Lower leg skin (tissue), 4 donors: ENCODE measurements at places on chromosomes 5 and 9. TPM values are rescaled to one million over a fixed set of nuclear protein-coding genes. Genes with fewer than 3 reads are reported as not detected.

GRCh38 chr9:82777366-82777765, 285.6 kb downstream of the RASEF start:
- no peak for DNase-seq

DNA sequence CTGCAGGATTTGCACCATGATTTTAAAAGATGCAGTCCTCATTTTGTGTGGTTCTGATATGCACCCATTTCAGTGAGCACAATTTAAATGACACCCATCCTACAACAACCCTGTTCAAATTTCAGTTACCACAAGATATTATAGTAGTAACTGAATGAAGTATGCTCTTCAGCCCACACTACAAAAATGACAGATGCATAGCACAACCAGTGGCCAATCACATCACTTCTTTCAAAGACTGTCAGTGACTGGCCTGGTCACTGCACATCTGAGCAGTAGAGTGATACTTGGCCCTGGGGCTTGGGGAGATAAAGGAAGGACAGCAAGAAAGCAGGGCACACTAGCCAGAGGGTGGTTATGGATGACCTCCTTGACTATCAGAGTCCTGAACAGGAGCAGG, 19.8 kb upstream of the IFNK start:
- DNase-seq: no peak

DNA sequence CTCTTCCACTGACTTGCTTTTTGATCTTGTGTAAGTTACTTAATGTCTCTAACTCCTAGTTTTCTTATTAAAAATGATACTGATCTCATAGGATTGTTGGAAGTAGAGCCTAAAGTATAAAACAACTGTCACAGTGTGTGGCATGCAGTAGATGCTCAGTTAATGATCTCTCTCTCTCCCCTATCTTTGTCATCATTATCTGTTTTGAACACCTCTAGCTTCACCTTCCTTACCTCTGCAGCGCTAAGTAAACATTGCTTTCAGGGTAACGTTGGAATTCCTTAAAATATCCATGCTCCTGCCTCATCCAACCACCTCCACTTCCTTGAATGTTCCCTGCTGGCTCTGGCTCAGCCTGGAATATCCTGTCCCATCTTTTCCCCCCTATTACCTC, 110.4 kb downstream of the RGS3 start:
- no peak for DNase-seq

DNA sequence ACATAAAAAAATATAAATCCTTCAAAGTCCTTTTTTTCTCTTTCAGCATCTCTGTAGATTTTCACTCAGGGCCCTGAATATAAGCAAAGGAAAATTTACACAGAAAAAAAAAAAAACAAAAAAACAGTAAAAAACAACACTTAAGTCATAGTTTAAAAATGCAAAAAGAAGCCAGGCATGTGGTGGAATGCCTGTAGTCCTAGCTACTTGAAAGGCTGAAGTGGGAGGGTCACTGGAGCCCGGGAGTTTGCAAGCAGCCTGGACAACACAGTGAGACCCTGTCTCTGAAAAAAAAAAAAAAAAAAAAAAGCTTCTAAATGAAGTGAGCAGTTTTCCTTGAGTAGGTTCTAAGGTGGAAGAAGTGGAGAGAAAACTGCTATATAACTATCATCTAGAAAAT, 55.0 kb upstream of the BNC2 start:
- no peak for DNase-seq

DNA sequence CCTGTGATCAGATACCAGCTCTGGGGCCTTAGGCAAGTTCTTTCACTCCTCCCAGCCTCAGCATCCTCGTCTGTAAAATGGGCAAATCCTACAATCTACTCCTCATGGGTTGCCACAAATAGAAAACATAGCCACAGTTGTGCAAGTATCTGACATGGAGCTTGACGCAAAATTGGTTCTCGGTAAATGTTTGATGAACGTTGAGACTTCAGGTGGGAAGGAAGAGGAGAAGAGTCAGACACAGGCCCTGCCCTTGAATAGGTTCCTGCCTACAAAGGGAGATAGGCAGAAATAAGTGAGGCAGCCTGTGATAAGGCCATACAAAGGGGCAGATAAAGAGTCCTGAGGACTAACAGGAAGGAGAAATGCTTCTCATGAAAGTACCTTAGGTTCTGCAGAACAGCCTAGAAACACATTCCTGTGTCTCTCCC, 26.1 kb upstream of the CPEB4 start:
- DNase-seq: no peak

DNA sequence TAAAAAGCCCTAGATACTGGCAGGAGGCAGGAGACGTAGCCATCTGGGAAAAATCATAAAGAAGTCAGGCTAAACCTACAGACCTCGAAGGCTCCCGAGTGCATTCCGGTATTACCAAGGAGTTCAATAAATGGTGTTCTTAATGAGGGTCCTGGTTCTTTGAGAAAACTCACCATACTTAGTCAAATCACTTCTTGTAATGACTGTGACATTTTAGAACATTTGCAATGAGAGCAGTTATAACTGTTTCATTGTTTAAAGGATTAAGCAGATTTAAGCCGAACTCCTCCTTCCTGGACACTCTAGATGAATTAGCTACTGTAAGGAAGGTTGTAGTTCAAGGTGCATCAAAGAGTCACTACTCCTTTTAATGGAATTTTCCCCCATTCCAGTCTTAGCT, 67.8 kb downstream of the EFNA5 start:
- DNase-seq: no peak

DNA sequence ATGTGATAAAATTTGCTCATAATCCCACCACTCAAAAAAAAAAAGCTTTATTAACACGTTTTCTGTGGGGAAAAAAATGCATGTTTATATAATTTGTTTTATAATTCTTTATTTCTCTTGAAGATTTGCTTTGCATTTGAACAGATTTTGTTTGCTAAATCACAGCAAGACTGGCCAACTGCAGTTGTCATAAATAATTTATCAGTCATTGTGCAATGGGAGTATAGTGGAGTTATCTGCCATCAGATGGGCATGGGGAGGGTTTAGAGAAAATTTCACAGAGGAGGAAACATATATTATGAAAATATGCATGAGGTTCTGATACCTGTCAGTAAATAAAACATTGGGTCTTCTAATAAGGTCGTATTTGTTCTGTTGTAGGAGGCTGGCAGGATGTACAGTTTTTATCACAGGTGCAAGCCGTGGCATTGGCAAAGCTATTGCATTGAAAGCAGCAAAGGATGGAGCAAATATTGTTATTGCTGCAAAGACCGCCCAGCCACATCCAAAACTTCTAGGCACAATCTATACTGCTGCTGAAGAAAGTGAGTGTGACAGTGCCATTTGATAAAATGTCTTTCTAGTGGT, 23.8 kb downstream of the HSDL2 start:
- no peak for DNase-seq

DNA sequence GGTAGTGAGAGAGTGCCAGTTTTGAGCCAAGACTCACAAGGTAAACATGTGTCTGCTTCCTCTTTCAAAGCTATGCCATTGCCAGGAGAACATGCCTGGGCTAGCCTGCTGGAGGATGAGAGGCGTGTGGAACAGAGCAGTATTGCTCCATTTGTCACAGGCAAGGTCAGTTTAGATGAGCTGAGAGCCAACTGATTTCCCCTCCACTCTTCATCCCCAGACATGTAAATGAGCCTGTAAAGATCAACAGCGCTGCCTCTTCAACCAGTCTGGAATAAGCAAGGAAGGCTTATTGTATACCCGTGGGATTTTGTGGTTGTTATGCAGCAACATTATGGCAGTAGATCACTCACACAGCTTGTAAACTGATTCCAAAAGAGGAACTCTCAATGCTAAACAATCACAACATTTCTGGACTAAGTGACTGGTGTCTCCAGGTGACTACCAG, 8.2 kb upstream of the GDNF start:
- no peak for DNase-seq

DNA sequence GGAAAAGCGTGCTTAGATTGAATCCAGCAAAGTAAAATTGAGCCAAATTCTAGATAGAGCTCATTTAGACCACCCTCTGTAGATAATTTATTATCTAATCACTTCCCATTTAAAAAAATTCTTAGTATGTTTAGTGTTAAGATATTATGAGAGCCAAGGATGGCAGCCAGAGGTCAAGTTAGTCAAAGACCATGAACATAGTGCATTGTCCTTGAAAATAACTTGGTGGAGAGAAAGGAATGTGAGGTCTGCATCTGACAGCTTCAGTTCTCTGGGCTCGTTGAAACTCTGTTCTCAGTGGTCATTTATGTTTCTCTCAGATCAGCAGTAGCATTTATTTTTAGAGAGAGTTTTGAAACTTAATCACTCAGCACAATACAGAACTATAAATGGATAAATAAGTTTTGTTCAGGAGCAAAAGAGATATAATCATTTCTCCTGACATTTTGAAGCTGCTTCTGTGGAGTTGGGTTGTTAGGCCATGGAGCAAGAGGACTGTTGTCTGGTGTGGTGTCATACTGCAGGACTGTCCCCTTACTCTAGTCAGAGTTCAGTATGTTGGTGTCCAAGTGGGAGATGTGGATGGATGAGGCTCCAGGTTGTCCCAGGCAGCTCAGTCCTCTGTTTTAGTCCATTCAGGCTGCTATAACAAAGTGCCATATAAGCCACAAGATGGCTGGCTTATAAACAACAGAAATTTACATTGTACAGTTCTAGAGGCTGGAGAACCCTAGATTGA, 337.7 kb downstream of the FBXL7 start:
- DNase-seq: no peak

- no peak for DNase-seq
These were observed 217.6 kb downstream of the NDUFS4 start for GRCh38 chr5:53777864-53778618.

DNA sequence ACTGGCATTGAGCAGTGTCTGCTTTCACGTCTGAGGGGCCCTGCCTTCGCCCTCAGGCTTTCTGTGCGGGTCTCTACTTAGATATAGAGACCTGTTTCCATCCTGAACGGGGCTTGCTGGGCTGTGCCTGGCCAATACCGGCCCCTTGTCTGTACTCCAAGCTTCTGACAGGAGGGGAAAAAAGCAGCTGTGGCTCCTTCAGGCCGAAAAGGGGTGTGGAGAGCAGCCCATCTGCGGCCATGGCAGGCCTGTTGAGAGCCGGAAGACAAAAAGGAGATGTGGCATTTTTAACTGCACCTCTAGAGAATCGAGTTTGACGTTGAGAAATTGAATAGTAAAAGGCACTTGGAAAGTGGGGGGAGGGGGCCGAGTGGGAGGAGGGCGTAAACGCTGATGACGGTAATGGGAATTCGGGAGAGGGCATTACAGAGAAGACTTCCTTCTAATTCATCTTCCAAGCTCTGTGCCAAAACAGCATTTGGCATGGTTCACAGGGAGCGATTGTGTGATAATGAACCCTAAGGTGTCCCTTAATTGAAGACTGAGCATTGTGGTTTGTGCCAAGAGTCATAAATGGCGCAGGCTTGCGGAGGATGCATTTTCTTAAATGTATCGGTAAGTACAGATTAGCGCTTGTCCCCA, 25.1 kb upstream of the PRDM12 start:
- no peak for DNase-seq

DNA sequence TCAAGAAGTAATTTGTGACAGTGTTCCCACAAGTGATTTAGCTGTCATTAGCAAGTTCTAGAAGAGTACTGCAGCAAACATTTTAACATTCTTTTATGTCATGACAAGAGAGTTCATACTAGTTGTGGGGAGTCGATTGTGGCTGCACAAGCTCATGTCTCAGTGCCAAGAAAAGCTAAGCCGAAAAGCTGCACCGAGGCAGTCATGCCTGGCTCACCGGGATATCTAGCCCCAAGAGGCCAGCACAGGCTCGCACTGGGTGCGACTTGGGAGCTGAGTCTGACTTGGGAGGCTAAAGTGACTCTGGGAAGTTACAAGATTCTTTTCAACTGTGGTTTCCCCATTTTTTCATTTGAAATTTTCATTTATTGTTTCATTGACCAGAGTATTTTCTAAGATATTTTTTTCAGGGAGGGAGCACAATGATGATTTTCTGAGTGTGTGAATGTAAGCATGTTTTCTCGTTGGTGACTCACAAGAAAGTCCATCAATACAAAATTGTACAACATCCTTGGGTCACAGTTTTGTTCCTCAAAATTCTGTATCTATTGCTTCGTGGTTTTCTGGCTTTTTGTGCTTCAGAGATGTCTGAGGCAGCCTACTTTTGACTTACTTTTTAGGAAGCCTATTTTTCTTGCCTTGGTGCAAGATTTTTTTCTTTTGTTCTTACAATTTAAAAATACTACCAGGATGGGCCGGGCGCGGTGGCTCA, 18.7 kb downstream of the CAST start:
- no peak for DNase-seq

DNA sequence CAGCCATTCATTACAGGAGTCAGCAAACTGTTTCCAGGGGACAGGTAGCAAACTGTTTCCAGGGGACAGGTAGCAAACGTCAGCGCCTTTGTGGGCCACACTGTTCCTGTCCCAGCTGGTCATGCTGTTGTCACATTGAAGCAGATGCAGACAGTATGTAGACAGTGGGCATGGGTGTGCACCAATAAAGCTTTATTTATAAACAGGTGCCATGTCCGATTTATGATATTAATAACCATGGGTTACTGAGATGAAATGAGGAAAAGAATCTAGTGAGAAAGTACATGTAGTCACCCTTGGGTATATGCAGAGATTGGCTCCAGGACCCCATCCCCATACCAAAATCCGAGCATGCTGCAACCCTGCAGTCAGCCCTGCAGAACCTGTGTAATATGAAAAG, 122.5 kb downstream of the EHMT1 start:
- DNase-seq: peak; percentile 42

GRCh38 chr9:98302938-98303632, 47.6 kb upstream of the TBC1D2 start:
- no peak for DNase-seq

GRCh38 chr5:152804179-152804578, 399.1 kb upstream of the NMUR2 start:
- DNase-seq: no peak

DNA sequence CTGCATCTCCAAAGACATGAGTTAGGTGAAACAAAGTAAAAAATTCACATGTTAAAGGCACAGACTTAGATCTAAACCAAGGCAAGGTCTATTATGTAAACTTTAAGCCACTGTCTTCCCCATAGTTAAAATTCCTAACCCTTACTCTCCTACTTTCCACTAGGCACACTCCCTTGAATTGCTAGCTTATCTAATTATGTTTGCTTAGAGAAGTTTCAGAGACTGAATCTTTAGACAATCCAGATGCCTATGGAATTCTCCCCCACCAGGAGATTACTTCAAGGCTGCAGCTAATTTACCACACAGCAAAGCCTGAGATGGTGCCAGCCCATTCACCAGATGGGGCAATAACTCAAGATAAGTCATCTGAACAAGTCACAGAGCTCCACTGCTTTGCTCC, 803.1 kb upstream of the COX7C start:
- no peak for DNase-seq

The SCGB3A2 gene
- not detected for total RNA-seq

The TMC1 gene
- total RNA-seq: 0.13 TPM

The FANCG gene
- total RNA-seq: 11.1 TPM

The CDX1 gene
- total RNA-seq: not detected

The ADGRD2 gene
- total RNA-seq: not detected
